ENCODE measurements at places on chromosomes 12 and 14.

- no peak for DNase-seq
These were observed 107.1 kb downstream of the LGMN start for GRCh38 chr14:92641306-92641705.

DNA sequence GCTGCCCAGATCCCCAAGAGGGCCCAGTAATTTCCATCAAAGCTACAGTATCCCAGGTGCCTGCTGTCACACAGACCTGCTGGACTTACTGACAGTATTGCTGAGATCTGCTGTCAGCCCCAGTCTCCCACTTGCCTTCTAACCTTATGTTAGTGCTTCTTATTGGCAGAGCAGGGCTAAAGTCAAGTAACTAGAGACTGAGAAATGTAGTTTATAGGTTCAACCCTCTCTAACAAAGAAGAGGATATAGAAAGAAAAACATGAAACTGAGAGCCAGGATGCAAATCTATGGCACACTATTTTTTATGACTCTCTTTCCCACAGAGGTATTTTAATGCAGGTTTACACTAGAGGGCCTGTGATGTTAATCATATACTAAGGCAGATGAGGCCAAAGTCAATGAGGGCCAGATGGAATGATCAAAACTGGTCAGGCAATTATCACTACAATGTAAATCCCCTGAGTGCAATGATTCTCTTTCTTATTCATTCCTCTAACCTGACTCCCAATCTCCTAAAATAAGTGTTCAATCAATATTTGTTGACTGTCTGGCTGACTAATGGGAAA is 781.9 kb downstream of the VRK1 start:
- DNase-seq, result no peak

DNA sequence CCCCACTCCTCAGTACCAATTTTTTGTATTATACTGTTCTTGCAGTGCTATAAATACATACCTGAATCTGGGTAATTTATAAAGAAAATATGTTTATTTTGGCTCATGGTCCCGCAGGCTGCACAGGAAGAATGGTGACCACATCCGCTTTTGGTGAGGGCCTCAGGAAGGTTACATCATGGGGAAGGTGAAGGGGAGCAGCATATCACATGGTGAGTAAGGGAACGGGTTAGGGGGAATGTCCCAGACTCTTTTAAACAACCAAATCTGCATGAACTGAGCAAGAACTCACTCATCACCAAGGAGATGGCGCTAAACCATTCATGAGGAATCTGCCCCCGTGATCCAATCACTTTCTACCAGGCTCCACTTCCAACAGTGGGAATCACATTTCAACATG is 40.0 kb downstream of the OSBPL8 start:
- no peak for DNase-seq

DNA sequence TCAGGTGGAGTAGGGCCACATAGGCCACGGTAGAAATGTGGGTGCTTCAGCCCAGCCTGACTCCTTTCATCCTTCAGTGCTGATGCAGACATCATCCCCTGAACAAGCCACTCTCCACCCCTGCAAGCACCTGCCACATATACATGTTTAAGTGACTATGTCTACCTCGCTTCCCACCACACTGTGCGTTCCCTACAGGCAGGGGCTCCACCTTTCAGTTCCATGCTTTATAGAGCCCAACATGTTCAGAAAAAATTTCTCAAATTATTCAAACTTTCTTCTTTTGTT is 11.6 kb downstream of the SLC7A7 start:
- no peak for DNase-seq

DNA sequence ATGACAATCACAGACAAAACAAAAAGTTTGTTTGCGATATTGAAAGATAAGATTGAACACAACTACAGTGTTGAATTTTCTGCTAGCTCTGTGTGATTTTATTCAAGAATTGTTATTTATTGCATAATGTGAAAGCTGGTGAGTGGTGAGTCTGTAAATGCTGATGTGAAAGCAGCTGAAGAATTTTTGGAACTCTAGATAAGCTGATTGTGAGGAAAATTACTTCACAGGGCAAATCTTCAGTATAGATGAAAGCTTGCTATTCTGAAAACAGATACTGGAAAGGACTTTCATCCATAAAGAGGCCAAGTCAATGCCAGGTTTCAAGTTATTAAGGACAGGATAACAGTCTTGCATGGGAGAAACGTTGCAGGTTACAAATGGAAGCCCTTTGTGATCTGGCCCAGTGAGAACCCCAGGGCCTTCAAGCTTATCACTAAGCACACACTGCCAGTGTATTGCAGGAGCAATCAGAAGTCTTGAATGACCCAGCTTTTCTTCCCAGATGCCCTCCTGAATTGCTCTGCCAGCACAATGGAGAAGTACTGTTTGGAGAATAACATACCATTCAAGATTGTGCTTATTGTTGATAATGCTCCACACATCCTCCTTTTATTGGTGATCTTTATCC is 153.7 kb downstream of the PCNX1 start:
- DNase-seq, result no peak

GRCh38 chr12:1297206-1297605 is 297.2 kb downstream of the FBXL14 start:
- DNase-seq, result no peak

DNA sequence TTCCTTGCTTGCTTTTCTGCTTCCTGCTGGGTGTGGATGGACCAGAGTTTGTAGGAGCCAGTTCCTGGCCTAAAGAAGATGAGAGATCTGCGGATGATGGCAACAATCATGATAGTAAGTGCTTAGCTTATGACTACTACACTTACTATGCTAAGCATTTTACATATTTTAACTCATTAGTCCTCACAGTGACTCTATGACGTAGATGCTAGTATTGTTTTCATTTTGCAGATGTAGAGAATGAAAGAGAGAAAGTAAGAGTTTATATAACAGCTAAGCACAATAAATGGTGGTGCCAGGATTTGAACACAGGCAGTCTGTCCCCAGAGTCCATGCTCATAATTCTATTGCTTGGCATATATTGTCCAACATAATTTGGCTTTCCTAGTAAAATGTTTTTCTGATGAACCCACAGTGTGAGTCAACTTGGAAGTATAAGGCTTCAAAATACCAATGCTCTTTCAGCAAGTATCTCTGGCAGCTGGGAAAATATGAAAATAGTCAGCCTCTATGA is 363.2 kb upstream of the DDHD1 start:
- no peak for DNase-seq

DNA sequence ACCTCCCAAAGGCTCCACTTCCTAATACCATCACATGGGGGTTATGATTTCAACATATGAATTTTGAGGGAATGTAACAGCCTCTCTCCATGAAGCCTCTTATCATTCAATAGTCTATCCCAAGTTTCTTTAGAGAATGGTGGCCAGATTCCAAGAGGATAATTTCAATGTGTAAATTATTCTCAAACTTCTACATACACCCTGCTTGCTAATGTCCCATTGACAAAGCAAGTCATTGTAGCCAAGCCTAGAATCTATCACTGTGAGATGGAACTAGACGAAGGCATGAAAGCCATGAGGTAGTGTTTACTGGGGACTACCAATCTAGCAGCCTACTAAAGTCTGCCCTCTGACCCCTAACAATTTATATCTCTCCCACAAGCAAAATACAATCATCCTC is 3.8 kb downstream of the INHBC start:
- no peak for DNase-seq

GRCh38 chr14:29955087-29955486 is 27.4 kb upstream of the PRKD1 start:
- DNase-seq, result no peak

GRCh38 chr14:52355016-52355431 is 40.9 kb downstream of the PTGER2 start:
- DNase-seq, result no peak

GRCh38 chr12:31317471-31318395 is 8.2 kb downstream of the SINHCAF start:
- DNase-seq, result peak; percentile 18

DNA sequence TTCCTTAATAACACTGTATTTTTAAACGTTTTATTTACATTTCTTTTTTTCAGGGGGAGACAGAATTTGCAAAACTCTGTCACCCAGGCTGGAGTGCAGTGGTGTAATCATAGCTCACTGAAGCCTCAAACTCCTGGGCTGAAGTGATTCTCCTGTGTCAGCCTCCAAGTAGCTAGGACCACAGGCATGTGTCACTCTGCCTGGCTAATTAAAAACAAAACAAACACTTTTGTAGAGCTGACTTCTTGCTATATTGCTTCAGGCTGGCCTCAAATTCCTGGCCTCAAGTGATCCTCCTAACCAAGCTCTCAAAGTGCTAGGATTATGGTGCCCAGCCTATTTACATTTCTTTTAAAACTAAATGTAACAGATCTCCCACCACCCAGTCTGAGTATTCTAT is 12.7 kb downstream of the CPSF6 start:
- DNase-seq, result no peak

Measured in globus pallidus (tissue), 1 donor.